ENCODE measurements at places on chromosomes 7 and 10.

GRCh38 chr10:73771722-73772280 lies 10.0 kb upstream of the CHCHD1 start:
- DNase-seq = peak; percentile 72

DNA sequence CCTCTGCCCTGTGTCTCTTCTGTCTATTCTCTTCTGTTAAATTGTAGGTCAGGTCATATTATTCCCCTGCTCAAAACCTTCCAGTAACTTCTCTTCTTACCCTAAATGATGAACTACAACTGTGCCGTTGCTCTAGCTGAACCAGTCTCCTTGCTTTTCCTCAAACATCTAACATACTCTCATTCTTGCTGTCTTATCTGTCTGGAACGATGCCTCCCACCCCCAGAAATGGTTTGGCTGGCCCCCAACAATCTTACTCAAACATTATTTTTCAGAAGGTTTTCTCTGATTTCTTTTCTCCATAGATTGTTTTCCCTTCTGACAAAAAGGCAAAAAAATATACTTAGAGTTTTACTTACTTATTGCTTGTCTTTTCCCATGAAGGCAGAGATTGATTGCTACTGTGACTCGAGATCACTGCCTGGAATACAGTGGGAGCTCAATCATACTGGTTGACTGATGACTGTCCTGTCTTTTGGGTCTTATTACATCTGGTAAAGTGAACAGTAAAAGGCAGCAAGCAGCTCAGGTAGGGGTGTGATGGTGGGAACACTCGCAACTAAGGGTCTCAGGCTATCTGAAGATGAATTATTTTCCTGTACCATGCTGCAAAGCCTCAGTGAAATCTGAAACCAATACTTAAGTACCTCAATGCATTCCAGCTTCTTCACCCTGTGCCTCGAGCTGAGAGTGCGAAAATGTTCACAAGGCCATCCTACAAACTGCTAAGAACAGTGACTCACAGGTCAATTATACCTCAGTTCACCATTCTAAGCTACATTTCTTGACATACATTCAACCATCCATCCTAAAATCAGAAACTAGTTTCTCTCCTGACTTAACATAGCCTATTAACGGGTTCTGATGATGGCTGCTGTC lies 67.6 kb downstream of the DNMBP start:
- DNase-seq = no peak

GRCh38 chr10:84783386-84783785 lies 455.0 kb downstream of the CCSER2 start:
- DNase-seq = no peak

DNA sequence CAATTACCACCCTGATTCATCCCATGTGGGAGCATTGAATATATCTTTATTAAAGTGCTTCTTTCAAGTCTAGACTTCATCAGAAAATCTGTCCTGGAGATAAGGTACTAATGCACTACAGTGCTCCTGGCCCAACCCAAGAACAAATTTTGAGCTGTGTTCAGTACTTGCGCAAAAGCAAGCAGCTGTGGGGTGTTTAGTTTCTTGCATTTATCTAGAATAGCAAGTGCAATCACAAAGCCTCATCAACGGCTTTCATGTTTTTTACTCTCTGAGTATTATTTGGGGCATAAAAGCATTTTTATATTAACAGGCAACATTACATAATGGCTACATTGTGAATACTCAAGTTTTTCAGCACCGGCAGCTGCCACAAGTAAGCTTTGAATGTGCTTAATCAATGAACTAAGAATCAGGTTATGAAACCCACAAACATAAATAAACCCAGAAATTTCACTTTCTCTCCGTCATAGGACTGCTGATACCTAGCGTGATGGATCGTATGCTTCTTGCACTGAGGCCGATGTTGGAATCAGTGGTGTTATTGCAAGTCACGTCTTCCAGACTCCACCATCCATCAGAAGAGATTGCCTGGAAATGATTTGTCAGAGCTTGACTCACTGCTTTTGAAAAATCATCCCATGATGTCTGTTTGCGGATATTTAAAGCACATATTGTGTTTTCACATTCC lies 113.1 kb downstream of the CTTNBP2 start:
- no peak for DNase-seq

DNA sequence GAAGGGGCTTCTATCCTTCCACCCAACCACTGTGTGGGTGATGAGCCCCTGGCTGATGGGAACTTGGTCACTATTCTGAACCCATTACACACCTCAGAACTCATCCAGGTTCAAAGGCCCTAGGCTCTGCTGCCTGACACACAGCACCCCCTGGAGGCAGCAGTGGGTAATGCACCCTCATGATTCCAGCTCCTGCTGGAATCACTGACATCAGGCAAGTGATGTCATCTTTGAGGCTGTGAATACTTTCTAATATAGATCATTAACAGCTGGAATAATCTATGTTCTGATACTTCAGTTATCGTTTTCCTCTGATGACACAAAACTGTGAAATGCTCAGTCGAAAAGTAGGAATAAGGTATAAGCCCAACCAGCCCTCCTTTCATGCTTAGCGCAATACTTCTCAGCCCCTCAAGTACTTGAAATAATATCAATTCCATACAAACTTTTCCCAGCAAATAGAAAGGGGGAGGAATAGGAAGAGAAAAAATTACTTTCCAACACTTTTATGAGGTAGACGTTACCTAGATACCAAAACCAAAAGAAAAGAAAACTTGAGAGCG lies 7.5 kb upstream of the RBP3 start:
- peak; percentile 38 for DNase-seq

DNA sequence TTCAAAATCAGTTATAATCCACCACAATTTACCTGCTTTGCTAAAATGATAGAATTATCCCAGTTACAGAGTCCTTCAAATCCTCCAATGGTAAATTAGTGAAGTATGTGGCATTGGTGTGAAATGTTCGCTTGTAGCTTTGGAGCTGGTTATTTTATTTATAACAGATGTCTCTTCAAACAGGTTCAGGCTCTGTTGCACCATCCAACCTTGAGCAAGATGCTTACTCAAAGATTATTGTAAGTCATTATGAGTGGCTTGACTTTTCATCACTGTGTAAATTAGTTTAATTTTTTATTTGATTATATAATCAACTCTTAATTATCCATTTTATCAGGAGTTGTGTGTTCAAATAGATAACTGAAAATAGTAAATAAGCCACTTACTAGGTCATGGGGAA lies 99.4 kb downstream of the BTRC start:
- DNase-seq = no peak

- no peak for DNase-seq
Observed at GRCh38 chr10:1365540-1366321, 309.5 kb downstream of the WDR37 start.

DNA sequence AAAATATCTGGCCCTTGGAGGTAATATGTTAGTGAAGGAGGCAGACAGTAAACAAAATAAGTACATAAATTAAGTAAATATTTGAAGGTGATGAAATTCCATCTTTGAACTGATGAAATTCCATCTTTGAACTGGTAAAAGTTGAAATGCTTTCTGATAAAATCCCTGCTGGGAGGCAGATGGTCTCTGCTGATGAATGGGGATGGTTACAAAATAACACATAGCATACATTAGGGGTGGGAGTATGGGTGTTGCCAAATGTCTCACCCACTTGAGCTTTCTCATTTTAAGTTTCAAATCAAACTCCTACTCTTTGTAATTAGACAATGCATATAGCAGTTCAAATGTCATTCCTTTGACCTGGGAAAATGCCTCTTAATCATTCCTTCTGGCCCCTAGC lies 77.5 kb upstream of the SORCS3 start:
- DNase-seq = no peak

DNA sequence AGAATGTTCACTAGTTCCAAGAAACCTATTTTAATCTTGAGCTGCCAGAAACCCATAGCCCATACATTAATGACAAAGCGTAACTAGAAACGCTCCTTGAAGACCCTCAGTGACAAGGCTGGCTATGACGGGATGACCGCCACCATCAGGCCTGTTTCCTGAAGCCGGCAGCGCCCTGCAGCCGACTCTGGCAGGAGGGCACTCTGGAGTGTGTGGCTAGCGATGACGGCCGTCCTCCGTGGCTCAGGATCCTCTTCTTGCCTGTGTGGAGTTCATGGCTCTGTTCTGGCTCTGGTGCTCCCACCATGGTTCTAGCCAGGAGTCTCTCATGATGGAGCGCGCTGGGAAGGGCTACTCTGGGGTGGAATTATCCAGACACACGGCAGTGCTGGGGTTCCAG lies 224.1 kb downstream of the ADARB2 start:
- no peak for DNase-seq

DNA sequence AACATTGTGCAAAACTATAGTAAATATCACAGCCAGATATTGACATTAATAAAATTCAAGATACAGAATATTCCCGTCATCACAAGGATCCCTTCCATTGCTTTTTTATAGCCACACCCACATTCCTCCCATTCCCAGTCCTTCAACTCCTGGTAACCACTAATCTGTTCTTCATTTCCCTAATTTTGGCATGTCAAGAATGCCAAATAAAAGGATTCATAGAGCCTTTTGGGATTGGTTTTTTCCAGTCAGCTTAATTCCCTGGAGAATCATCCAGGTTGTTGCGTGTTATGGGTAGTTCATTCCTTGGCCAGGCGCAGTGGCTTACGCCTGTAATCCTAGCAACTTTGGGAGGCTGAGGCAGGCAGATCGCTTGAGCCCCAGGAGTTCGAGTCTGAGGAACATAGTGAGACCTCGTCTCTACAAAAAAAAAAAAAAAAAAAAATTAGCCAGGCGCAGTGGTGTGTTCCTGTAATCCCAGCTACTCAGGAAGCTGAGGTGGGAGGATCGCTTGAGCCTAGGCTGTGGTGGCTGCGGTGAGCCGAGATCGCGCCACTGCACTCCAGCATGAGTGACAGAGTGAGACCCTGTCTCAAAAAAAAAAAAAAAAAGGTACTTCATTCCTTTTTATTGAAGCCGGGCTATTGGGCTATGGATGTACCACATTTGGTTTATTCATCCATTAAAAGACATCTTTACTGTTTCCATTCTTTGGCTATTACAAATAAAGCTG lies 2.7 kb downstream of the OGDH start:
- no peak for DNase-seq

GRCh38 chr7:87027900-87028299 lies 31.6 kb downstream of the ELAPOR2 start:
- DNase-seq = no peak

GRCh38 chr7:24965831-24966708 lies 13.9 kb downstream of the OSBPL3 start:
- DNase-seq = peak; percentile 59

DNA sequence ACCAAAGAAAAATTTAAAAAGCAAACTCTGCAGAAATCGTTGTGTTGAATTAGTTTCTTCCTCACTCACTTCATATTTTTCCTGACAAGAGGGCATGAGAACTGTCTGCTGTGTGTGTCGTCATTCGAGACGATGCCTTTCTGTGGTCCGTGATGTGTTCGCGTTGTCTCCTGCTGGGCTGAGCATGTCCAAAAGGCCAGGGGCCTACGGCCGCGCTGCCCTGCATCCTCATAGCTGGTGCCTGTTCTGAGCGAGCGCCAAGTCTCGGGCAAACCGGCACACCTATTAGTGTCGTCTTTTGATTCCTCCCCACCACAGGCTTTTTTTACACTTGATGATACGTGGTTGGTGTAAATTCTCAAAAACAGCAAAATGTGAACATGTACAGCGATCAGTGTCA lies 27.4 kb downstream of the WDR37 start:
- DNase-seq = no peak

- no peak for DNase-seq
Observed at GRCh38 chr10:65891073-65891981, 1034.5 kb upstream of the LRRTM3 start.

DNA sequence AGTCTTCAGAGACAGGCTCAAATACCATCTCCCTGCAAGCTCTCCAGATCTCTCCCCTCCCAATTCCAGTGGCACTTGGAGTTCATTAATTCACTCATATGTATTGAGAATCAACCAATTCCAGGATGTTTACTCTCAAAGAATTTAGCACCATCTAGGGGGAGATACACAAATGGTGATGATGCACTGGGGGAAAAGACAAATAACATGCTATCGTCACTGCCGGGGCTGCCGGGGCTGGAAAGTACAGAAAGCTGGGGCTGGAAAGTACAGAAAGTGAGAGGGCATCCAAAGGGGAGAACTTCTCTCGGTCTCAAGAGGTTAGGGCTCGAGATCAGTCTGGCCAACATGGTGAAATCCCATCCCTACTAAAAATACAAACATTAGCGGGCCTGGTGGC lies 118.7 kb downstream of the MKX start:
- DNase-seq = no peak

DNA sequence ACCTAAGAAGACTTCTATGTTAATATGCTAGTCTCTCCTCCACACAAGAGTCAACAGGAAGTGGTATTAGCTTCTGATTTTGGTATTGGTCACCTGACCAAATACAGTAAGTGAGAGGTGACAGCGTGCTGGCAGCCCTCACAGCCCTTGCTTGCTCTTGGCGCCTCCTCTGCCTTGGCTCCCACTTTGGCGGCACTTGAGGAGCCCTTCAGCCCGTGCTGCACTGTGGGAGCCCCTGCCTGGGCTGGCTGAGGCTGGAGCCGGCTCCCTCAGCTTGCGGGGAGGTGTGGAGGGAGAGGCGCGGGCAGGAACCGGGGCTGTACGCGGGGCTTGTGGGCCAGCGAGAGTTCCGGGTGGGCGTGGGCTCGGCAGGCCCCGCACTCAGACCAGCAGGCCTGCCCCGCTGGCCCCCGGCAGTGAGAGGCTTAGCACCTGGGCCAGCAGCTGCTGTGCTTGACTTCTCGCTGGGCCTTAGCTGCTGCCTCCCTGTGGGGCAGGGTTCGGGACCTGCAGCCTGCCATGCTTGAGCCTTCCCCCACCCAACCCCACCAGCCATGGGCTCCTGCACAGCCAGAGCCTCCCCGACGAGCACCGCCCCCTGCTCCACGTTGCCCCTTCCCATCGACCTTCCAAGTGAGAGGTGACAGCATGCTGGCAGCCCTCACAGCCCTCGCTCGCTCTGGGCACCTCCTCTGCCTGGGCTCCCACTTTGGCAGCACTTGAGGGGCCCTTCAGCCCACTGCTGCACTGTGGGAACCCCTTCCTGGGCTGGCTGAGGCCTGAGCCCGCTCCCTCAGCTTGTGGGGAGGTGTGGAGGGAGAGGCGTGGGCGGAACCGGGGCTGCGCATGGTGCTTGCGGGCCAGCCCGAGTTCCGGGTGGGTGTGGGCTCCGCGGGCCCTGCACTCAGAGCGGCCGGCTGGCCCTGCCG lies 4.2 kb upstream of the ACSL5 start:
- DNase-seq = no peak

GRCh38 chr7:34073676-34074075 lies 168.3 kb downstream of the BMPER start:
- no peak for DNase-seq
